Activated naive CD4-positive, alpha-beta T cell treated with Interleukin-2 at 50 U/mL for 16 hours (primary cell): ENCODE measurements at places on chromosomes 1 and 21.
A peak's percentile ranks its signal among the peaks of the same experiment; 100 is the strongest.

GRCh38 chr1:180165096-180165495 is 10.4 kb downstream of the QSOX1 start:
- DNase-seq: no peak

DNA sequence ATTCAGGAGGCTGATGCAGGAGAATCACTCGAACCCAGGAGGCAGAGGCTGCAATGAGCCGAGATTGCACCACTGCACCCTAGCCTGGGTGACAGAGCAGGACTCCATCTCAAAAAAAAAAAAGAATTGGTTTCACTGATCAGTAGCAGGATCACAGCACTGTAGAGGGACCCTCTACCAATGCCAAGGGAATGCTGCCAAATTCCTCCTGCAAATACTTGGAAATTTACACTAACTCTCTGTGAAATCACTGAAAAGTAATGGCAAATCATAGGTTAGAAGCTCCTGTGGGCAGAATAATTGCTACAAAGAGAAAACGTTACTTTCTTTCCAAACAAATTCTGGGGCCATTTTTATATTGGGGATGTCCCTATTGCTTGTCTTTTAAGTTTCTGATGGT is 6.7 kb upstream of the GPR25 start:
- no peak for DNase-seq

- no peak for DNase-seq
These were observed 167.8 kb upstream of the KLHDC7A start for GRCh38 chr1:18312961-18313360.

DNA sequence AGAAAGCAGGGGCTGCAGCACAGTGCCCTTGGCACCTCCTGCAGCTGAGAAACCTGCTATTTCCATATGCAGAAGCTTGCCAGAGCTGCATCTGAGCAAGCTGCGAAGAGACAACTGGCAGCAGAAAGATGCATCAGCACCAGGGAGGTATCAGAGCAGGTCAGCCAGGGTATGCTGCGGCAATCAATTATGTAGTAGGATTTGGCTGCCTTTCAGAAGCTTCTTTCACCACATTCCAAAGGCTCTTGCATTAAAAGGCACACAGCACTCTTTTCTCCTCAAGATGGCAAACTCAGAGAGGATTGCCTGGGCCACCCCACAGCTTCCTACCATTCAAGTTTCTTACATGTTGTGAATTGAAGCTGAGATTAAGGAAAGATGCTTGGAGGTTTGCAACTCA is 47.6 kb upstream of the RAP1A start:
- DNase-seq: no peak

DNA sequence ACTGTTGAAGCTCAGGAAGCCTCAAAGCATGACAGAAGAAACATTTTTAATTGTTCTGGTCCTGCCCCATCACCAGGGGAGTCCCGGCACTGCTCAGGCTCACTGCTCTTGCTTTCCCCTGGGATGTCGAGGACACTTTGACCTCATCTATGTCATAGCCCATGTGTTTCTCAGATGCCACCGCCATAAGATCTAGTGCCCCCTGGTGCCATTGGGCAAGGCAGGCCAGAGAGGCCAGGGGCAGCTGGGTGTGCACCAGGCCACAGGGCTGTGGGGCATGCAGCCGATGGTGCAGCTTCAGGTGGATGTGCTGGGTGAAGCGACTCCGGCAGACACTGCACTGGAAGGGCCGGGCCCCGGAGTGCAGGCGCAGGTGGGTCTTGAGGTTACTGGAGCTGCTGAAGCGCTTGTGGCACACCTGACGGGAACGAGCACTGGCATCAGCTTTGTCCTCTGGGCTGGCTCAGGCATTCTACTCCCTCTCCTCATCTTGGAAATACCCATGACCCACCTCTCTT is 7.7 kb upstream of the CRYBG2 start:
- no peak for DNase-seq

DNA sequence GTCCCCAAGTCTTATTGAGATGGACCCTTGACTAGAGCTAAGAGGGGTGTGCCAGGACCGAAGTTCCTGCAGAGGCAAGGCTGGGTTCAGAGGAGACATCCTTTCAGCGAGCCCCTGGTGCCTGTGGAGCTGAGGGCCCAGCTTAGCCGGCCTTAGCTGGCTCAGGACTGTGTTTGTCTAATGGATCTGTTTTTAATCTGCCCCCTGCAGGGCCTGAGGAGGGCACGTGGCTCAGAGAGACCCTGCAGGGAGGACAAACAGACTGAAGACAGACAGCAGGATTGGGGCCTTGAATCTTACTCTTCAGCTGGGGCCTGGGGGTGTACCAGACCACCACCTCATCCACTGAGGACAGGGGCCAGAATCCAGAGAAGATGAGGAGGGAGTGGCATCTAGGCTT is 1.6 kb downstream of the CRABP2 start:
- DNase-seq: no peak

- no peak for DNase-seq
These were observed 34.8 kb downstream of the CDCP2 start for GRCh38 chr1:54117815-54118563.

DNA sequence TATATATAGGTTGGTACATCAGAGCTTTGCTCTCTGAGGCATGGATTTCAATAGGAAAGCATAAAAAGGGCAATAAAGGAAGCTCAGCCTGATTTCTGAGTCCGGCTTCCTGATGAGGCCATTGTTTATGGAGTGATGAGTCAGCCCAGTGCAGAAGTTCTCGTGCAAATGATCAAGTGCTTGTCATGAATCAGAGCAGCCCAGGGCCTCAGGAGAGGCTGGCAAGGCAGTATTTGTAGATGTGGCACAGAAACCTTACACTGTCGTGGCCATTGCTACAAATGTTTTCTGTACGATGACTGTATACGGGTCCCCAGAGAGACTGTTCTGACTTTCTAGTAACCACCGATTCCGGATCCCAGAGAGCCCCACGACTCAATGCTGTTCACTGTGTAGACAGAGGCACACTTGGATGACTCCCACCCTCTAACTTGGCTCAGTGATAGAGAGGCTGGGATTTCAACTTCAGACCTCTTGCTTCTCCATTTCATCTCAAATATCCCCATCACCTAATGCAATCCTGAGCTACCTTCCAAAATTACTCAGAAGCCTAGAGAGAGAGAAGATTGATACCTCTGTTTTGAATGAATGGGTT is 26.8 kb downstream of the UMODL1 start:
- no peak for DNase-seq

DNA sequence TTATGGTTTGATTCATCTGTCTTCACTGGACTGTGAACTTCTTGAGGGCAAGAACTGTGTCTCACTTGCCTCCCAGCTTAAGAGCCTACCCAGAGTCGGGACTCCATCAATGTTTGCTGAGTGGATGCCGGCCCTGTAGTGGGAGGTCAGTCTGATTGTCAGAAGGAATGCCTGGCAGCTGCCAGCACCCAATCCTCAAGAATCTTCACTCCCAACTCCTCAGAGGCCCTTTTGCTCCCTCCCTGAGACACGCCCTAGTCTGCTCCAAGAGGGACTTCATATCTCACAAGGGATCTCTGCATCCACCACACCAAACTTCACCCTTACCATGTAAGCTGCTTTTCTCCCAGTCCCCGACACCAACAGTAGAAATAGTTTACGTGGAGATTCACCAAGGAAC is 15.2 kb upstream of the KDM4A start:
- no peak for DNase-seq

DNA sequence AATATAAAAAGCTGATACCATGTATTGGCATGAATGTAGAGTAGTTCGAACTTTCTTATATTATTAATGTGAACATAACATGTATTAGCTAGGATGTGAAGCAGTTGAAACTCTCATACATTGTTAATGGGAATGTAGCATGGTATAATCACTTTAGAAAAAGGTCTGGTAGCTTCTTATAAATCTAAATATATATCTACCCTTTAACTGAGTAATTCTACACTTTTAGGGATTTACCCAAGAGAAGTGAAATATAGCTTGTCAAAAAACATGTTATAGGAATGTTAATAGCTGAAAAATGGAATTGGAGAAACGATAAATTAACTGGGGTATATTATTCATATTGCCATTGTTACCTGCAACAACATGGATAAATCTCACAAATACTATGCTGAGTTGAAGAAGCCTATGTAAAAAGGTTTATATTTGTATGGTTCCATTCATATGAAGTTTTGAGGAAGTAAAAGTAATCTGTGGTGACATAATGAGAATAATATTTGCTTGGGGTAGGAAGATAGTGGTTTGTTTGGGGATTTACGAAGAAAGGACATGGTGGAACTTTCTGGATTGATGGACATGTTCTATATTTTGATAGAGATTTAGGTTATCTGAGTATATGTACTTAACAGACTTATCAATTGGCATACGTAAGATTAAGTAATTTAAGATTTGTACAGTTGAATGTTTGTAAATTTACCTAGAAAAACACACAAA is 76.6 kb downstream of the MAST2 start:
- no peak for DNase-seq

DNA sequence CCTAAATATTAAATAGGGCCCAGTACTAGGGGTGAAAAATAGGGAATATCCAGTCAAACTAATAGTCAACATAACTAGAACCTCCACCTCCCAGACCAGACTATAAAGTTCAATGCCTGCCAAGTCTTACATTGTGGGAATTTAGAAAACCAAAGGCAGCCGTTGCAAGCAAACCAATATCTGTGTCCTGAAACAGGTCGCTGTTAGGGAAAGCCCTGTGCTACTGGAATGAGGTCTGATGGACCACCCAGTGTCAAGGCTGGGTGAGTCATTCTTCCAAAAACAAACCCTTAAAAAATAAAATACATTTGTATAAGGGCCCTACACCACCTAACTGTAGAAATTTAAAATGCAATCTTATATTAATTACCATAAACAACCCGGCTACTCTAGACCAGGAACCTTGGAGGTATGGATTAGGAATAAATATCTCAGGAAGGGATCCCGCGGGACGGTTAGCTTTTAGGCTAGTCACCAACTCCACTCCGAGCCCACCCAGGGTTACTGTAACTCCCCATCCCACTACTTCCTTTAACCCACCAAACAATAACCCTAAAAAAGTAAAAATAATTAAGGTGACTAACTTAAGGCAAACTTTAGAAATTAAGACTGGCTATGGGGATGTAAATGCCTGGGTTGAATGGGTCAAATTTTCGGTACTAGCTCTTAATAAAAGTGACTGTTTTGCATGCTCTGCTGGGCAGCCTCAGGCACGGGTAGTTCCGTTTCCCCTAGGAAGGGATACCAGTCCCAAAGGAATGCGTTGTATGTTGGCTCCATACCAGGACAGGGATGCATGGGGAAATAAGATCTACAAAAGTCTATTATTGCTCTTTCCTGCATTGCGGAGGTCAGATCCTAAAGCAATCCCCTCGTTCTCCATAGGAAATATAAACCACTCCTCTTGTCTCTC is 65.4 kb upstream of the TLR5 start:
- DNase-seq: no peak

DNA sequence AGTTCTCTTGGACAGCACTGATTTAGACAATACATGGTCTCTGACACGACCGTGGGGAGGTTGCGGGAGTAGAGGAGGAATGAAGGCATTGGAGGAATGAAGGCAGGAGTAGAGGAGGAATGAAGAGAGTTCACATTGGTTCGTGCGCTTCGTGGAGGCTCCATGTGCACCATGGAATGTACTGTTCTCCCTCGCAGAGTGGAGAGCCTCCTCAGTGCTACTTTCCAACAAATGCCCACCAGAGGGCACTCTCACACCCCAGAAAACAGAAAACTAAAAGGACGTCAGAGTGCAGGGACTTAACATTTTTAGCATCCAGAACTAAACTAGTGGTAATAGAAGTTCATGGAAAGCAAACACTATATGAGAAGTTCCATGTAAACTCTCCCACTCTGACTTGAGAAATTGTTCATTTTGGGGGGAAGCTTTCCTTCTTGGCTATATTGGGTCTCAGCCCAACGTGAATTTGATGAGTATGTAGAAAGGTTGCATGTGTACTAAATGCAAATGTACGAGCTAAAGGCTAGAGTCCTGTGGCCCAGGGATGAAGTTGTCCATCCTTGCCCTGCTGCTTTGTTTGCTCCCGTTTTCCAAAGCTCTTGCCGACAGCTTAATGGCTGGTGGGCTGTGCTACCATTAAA is 211.6 kb downstream of the LMX1A start:
- peak; percentile 10 for DNase-seq

DNA sequence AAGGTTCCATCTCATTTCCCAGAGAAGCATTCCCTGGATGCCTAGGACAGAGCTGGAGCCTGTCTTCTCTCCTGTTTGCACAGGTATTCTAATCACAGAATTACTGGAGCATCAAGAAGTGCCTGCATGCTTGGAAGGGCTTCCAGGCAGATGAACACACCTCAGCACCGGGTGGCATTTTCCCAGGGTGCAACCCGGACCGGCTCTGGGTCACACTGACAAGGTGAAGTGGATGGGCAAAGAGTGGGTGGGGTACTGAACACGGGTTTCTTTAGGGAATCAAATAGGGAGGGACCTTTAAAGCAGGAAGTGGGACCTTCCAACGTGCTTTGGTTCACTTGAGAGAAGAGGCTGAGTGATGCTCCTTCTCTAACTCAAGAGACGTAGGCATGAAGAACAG is 7.1 kb upstream of the PEF1 start:
- DNase-seq: no peak

- DNase-seq: no peak
These were observed 20.2 kb downstream of the COLGALT2 start for GRCh38 chr1:184017306-184017705.

- no peak for DNase-seq
These were observed 28.5 kb upstream of the DR1 start for GRCh38 chr1:93317207-93317606.

DNA sequence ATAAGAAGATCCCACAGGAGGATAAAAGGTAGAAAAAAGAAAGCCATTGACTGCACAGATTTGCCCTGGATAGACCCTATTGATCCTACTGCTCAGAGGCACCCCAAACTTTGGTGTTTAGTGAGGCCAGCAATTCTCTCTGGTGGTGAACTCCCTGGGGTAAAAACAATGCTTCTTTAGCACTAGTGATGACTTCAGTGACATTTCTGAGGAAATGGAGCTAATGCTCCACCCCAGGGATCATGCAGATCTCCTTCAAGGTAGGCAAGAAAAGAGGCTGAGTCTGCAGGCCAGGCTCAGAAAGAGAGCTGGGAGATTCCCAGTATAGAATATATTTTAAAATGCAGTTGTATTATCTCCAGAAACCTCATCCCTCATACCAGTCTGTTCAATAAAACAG is 140.3 kb downstream of the LMX1A start:
- DNase-seq: no peak

GRCh38 chr1:160357286-160358002 is 9.4 kb upstream of the NHLH1 start:
- DNase-seq: no peak

GRCh38 chr1:103457886-103458455 is 67.5 kb upstream of the RNPC3 start:
- no peak for DNase-seq

DNA sequence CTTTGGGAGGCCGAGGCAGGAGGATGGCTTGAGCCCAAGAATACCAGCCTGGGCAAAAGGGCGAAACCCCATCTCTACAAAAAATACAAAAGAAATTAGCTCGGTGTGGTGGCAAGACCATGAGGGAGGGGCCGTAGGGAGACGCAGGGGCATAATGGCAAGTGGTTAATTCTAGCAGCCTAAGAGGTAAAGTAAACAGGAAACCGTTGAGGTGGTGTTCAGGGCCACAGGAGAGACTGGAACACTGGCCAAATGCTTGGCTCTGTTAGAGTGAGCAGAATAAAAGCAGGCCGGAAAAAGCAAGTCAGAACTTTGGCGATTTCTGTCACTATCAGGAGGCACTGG is 89.2 kb downstream of the RIPK4 start:
- no peak for DNase-seq
